BJ (cell line): ENCODE measurements at places on chromosomes 1 and 21.

GRCh38 chr1:26541816-26542711 is 12.5 kb downstream of the RPS6KA1 start:
- no peak for DNase-seq

DNA sequence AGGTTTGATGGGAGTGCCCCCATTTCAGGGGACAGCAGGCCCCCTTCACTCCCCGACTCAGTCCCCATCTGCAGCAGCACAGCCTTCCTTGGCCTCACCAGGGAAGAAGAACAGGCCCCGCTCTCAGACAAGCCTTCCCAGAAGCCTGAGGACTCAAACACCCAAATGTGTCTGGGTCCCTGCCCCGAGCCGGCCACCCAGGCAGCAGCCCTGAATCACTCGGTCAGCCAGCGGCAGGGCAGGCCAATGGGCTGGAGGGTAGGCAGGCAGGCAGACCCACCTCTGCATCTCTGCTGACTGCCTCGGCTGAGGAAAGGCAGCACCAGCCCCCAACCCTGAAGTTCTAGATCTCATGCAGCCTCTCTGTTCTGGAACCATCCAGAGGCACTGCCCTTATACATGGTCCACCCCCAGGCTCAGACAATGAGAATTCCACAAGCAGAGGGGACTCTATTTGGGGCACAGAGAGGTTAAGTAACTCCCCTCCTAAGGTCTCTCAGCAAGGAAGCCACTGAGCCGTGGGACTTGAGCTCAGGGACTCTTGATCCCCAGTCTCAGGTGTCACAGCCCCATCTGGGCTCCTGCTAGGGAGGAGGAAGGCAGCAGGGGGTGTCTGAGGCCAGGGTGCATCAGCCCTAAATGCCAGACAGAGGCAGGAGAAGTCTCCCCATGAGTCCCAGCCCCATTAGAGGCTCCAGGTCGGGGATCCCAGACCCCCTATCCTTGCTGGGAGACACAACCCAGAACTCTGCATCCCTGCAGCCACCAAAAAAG is 33.2 kb upstream of the RUNX3 start:
- no peak for DNase-seq

GRCh38 chr1:155671750-155672149 is 16.8 kb downstream of the YY1AP1 start:
- DNase-seq = no peak

- no peak for DNase-seq
Measured at GRCh38 chr1:225437710-225438437, 10.0 kb upstream of the LBR start.

DNA sequence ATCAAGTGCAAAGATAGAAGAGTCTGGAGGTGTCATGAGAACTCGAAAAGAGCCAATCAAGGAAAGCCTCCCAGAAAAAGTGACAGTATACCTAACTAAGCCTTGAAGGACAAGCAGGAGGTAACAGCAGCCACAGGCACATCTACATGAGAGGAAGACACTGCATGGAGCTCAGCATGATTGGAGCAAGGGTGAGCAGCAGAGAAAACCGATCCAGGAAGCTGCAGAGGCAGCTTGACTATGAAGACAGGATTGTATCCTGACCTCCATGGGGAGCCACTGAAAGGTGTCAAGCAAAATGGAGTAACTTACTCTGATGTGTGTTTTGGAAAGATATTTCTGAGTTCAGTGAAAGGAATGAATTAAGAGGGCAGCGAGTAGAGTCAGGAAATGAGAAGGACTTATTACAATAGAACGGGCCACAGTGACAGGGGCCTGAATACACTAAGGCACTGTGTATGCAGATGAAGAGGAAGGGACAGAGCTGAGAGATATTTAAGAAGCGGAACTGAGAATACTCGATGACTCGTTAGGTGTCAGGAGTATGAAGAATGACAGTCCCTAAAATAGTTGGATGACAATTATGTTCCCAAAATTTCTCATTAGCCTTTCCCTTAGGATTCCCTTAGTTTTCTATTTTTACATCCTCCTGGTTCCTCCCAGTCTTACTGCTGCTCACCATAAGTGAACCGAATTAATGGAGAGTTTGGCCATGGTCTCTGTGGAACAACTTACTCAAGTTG is 139.3 kb upstream of the NFIA start:
- no peak for DNase-seq

GRCh38 chr1:93808871-93809270 is 70.1 kb downstream of the DNTTIP2 start:
- no peak for DNase-seq

- DNase-seq = no peak
Measured at GRCh38 chr21:24045775-24046215, 1561.5 kb downstream of the MRPL39 start.

DNA sequence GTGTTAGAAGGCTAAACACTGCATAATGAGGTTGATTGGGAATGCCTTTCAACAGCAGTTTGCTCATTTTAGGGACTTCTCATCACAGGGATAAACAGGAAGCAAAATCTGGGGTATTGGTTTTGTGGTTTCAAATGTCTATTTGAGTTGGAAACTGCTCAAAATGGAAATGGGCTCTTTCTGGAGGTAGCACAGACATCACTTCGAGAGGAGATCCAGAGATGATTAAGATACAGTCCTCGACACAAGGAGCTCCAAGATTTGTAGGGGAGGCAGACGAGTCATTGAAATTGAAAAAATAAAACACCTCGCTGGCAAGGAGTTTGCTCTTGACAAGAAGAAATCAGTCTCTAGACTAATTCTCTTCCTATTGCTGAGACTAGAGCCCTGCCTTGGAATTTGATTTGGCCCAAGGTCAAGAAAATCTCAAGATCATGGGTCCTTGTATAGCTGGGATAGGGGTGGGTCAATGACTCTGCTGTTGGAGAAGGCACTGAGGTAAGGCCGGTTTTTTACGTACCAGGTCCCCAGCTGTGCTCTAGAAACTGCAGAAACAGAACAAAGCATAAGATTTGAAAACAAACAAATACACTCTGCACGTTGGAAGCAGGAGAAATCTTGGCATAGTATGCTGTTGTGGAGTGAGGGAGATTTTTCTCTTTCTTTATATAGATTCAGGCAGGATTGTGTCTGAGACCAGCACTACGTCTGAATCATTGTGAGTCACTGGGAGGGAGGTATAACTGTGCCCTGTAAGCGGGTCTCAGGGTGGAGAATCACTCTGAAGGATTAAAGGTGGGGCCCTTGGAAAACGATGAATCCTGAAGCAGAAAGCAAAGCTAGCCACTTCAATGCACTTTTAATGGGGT is 17.7 kb upstream of the KLHDC8A start:
- DNase-seq = peak; percentile 7

- DNase-seq = no peak
Measured at GRCh38 chr1:5811419-5811818, 180.8 kb downstream of the NPHP4 start.

DNA sequence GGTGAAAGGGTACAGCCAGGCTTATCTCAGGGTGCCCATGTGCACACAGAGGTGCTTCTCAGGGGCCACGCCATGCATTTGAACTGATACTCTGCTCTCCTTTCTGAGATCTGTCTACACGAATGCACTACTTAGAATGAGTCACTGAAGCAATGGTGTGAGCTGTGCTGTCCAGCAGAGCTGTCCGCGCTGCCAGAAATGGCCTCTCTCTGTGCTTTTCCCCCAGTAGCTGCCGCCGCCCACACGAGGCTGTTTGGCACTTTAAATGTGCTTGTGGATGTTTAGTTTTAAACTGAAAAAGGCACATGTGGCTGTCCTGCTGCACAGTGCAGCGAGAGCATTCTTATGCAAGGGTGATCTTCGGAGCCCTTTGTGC is 87.1 kb upstream of the COL6A1 start:
- peak; percentile 26 for DNase-seq

GRCh38 chr1:44436401-44437106 is 31.5 kb downstream of the RNF220 start:
- DNase-seq = no peak

DNA sequence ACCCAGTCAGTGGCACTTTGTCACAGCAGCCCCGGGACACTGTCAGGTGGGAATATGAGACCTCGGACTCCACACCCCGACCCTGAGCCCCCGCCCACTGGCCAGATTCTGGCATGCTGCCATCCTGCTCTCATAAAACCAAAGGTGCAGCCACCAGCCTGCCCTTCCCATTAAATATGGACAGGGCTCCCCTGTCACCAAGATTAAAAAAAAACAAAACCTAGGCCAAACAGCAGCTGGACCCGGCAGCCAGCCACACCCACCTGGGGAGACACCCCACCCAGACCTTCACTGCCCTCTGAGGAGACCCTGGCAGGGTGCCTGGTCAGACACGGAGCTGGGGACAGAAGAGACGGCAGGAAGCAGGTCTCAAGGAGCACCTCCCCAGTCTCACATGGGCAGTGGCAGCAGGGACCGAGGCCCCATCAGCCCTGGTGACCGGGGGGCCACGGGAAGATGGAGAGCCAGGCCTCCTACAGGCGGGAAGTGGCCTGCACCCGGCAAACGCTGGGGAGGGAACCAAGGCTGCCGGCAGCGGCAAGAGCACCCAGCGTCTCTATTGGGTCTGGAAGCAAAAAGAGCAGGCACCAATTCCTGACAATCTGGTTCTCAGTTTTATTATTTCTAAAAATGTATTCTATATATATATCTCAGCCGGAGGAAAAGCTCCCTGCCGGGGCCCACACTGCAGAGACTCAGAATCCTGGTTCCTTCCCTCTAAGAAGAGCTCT is 61.9 kb downstream of the ACOT7 start:
- DNase-seq = no peak

DNA sequence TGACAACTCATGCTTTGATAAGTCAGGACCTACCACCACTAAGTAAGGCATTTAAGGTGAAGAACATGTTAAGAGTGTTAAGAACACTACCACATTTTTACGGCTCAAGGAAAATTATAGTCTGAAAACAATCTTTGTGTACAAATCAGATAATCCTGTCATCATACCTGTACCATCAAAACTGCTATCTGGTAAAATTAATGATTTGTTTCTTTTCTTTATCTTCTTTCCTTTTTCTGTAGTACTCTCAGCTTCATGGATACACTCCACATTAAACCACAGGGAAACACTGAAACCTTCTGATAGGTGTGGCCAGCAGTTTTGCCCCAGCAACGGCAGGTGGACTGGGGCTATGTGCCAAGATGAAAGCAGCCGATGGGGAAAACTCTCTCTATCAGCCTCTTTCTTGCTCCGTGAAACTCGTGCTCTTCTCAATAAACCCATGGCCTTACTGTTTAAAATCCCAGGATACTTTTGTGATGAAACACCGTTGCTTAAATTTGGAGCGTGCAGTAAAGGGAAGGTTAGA is 75.1 kb downstream of the LYST start:
- DNase-seq = no peak

DNA sequence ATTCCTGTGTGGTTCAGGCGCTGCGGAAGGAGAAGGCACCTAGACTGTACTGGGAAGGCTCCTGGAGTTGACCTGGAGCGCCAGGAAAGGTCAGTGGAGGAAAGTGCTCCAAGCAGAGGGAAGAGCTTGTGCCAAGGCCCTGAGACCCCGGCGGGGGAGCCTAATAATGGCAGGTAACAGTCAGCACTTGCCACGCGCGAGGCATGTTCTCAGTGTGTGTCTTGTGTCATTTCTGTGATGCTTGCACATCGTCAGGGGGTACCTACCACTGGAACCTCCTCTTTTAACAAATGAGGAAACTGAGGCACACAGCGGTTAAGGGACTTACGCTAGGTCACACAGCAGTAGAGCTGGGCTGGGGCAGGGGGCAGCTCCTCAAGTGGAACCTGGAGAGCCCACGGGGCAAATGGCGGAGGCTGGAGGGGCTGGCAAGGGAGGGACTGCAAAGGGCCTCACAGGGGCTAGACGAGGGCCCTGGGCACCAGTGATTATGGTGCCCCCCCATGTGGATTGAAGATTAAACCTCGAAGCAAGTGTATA is 976 bp upstream of the BMP8B start:
- no peak for DNase-seq

DNA sequence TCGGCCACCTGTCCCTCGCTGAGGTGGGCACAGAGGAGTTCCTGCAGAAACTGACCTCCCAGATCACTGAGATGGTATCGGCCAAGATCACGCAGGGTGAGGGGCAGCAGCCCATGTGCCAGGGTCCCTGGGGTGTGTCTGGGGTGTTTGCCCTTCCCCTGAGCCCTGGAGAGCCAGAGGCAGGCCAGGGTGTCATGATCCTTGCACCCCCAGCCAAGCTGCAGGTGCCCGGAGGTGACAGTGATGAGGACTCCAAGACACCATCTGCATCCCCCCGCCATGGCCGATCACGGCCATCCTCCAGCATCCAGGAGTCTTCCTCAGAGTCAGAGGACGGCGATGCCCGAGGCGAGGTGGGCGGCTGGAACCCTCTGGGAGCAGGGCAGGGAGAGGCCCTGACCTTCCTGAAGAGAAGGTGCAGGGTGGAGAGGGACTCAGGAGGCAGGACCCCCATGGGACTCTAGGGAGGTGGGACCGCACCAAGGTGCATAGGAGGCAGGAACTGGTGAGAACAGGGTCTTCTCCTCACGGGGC is 69.5 kb downstream of the TRIM11 start:
- no peak for DNase-seq

- DNase-seq = no peak
Measured at GRCh38 chr21:36902793-36903192, 63.7 kb downstream of the HLCS start.

DNA sequence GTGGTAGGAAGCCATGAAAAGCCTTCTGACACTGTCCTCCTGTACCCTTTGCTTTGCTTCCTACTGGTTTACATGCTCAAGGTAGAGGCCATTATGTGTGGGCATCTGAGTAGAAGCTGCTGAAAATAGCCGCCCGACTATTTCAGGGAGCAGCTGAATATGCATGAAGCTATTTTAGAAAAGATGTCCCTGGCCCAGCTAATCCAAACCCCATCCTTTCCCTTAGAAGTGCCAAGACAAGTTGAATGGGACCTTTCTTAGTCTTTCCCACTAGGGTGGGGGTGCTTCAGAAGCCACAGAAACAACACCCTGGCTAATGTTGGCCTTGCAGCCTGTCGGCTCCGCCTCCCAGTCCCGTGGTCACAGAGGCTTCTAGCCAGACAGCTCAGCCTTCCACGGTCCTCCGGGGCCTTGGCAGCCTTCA is 205.1 kb upstream of the EDN2 start:
- no peak for DNase-seq

- DNase-seq = no peak
Measured at GRCh38 chr1:29123053-29123886, 433 bp downstream of the TMEM200B start.

DNA sequence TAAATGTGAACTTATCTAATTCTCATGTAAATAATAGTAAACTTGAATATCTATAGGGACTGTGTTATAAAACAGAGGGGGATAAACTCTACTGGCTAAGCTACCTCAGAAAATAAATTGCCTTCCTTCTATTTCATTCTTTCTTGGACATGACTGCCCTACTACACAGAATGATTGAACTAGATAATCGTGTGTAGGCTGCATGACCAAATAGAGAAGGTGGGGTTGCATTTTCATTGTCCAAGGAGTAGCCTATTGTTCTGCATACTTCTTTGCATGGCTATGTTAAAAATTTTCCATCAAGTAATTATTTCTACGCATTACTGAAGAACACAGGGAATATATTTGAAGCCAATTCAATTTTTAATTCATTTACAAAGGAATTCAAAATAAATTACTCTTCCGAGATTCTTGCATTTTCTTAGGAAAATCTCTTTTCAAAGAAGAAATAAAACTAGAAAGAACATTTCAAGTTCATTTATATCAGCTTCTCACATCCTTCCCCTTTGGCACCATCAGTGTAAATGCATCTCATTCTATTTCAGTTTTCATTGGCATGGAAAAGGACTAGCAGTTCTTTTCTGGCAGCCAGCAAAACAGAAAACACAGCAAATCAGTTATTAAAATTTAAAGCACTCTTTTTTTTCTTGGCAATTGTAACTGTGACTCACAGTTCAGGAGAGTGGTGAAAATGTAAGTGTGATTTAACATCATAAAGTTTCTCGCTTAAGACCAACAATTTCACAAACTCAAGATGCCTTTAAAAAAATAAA is 714.7 kb downstream of the NCAM2 start:
- DNase-seq = peak; percentile 26
